Fibroblast of pulmonary artery (primary cell): ENCODE measurements at places on chromosomes 5 and 9.

GRCh38 chr5:37375091-37375490 is 4.0 kb upstream of the WDR70 start:
- DNase-seq, result no peak

DNA sequence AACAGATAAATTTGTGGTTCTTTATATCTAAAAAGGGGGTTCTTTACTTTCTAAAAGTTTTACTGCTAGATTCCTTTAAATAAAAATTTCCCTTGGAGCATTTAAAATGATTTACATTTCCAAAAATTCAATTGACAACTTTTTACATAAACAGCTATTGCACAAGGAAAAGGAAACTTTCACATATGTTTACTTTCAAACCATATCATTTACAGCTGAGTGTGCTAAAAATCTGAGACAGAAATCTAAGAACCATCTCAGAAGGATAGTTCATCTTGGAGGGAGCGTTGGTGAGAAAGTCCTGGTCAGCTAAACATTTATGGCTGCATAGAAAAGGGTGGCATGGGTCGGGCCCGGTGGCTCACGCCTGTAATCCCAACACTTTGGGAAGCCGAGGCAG is 235.4 kb downstream of the DTWD2 start:
- no peak for DNase-seq

DNA sequence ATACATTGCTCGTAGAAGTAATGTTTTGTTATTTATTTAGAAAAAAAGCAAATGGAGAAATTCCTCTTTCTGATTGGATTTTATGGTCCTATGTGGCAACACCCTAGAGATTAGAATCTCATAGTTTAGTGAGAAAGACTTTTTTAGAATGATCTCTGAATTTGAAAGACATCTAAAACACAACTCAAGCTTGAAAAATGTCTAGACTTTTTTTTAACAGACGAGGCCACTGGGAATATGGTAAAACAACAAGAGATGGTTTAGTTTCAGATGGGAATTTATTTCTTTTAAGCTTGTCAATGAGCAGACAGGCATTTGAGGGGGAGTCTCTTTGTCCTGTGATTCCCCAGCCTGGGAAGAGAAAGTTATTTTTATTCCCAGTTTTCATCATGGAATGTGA is 122.1 kb downstream of the NTRK2 start:
- DNase-seq, result no peak

DNA sequence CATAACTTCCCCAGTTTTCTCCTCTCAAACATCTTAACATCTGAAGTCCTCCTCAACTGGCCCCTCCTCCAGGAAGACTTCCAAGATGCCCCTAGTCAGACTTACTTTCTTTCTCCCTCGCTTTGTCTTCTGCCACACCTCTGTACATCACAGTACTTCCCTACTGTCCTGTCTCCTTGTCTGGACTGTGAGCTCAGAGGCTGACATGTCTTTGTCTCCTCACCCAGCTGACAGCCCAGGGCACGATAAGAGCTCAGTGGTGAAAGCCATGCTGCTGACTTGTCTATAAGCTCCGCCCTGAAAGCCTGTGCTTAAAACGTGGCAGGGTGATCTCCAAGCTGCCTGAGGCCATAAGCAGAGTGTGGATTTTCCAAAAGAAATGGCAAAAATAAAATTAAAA is 33.0 kb upstream of the SLC25A51 start:
- peak; percentile 75 for DNase-seq

GRCh38 chr5:147750065-147750464 is 32.5 kb downstream of the JAKMIP2 start:
- DNase-seq, result no peak

GRCh38 chr9:72564479-72565281 is 43.3 kb downstream of the TMC1 start:
- DNase-seq, result no peak

DNA sequence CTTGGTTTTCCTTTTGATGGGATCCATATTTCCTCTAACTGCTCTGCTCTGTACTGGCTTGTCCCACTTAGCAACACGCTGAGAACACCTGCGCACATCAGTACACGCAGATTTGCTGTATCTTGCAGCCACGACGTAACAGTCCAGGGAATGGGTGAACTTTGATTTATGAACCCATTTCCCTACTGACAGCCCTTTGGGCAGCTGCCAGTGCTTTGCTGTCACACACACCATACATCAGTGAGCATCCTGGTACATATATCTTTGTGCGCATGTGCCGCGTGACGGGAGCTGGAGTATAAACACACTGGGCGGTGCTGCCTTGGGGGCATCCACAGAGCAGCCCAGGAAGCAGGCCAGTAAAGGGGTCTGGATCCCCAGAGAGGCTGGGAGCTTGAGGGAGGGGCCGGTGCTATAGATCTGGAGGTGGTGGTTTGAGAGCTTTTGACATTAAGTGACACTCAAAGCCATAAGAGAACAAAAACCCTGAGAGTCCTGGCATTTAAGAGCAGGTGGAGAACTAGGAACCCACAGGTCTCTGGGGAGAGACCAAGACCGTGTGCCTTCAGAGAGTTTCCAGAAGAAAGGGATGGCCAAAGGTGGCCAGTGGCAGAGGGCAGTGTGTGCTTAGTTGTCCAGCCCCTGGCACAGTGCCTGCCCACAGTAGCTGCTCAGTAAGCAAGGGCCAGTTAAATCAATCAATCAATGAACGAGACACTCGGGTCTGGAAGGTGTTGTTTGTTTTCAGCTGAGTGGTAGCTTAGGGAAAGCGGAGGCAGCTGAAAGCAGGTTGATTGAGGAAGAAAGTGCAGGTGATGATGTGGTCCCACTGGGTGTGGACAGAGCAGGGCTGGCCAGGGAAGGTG is 53.7 kb downstream of the LMX1B start:
- DNase-seq, result no peak

DNA sequence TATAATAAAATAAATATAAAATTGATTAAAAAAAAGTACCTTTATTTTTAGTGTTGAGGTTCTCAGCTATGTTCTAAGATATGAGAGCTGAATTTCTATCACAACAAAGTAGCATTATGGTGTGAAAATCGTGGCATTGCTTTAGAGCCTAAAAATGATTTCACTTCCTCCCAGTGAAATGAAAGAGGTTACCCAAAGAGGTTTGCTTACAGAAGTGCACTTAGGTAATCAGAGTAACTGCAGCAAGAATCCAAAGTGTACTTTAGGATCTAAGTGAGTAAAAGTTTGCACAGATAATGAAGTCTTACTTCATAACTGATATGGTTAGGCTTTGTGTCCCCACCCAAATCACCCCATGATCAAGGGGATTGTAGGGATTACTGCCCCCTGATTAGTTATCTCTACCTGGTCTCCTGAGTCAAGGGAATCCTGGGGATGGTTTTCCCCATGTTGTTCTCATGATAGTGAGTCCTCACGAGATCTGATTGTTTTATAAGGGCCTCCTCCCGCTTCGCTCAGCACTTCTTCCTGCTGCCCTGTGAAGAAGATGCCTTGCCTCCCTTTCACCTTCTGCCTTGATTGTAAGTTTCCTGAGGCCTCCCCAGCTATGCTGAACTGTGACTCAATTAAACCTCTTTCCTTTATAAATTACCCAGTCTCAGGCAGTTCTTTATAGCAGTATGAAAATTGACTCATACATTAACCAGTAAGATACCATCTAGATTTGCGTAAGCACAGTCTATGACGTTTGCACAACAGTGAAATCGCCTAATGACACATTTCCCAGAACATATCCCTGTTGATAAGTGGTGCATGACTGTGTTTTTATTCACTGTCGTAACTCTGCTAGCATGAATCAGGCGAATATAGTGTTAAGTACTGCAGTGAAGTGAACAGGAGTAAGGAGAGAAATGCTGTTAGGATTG is 40.3 kb upstream of the LRRC70 start:
- peak; percentile 98 for DNase-seq

DNA sequence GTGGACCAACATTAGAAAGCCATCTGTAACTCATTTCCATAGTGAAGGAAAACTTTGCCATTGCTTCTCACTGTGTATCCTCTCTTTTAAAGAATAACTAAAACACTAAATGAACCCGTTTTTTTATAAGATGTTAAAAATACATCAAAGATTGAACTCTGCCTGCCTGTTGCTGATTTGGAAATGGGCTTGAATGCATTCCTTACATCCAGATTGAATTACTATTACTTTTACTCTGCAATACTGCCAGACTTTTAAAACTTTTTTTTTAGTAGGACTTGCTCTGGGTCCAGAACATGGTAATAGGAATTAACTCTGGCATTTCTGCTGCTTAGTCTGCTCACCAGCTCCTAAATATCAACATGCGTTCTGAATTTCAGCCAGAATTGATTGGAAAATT is 176.8 kb upstream of the PAPPA start:
- no peak for DNase-seq

GRCh38 chr5:170560938-170561337 is 57.1 kb downstream of the KCNIP1 start:
- DNase-seq, result no peak

GRCh38 chr9:133543772-133544467 is 9.4 kb downstream of the ADAMTSL2 start:
- DNase-seq, result no peak

DNA sequence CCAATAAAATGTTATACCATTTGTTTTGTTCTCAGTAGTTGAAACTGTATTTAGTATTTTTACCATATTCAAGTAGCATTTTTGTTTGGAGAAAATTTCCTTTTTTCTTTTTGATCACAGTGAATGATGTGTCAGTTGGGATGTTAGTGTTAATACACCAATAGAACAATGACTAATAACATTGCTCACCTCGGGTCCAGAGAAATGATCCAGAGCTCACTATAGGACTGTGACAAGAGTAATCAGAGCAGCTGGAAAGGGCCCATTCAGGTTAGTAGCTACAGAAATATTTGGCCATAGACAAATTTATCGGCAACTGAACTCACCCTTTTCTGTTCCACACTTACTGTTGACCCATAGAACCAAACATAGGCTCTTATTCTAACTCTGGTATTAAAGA is 989.2 kb downstream of the TLE4 start:
- no peak for DNase-seq

DNA sequence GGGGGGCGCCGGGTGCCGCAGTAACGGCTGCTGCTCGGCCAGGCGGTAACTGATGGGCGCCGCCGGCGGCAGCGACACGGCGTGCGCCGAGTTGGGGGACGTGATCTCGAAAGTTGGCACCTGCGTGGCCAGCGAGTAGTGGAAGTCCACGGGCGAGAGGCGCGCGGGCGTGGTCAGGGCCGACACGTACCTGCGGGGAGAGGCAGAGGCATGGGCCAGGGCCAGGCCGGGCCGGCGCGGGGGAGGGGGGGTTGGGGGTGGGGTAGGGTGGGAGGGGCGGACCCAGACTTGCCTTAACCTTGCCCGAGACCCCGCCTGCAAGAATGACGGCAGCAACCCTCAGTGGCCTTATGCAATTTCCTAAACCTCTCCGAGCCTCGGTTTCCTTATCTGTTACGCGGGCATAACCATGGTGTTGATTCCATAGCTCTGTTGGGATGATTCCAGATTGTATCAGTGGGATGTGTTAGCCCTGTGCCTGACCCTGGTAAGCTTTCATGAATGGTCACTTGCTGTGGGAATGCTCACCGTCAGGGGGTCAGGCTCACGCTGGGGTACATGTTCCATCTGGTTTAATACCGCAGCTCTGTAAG is 53.0 kb downstream of the PSD2 start:
- DNase-seq, result peak; percentile 3

GRCh38 chr5:98503616-98504015 is 269.8 kb upstream of the RGMB start:
- DNase-seq, result no peak

DNA sequence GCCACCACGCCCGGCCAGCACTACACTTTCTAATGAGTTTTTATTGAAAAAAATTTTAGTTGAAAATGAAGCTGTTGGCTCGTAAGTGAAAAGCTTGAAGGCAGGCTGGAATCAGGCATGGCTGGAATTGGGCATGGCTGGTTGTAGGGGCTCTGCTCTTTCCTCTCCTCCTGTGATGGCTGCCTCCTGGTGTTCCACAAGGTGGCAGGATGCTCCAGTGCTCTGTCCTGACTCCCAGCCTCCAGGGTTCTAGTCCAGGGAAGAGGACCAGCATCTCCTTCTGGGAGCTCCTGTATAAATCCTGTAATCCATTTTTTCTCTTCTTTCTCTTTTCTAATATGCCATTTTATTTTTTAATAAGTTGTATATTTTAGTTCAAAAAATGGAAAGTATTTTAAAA is 57.2 kb upstream of the DHFR start:
- peak; percentile 49 for DNase-seq

- DNase-seq, result no peak
These were observed 63.7 kb upstream of the PRR16 start for GRCh38 chr5:120400356-120400755.

DNA sequence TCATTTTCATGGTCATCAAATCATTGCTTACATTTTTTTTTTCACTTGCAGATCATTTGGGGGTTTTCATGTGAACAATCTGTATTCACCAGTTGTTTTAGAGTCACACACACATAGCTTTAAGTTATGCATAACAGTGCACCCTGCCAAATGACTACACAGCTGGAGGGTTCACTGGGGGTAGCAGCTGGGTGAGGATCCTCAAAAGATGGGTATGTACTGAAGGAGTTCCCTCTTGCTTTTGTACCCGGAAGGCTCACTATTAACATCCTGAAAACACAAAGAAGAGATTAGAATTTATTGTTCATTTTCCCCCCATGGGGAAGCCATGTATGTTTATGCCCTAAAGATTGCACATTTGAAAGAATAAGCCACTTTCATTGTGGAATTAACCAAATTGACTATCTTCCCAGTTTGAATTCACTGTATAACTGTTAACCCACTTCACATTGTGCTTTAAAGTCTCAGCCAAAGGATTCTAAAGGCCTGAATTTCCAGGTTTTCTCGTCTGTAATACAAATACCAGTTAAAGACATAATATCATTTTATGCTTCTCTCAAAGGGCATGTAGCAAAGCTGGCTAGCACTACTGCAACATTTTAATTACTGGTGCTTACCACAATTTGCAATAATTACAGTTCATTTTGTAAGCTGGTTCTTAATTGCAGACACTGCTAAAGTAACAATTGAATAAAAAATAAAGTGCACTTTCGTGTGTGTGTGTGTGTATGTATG is 466.4 kb upstream of the MEF2C start:
- DNase-seq, result no peak

DNA sequence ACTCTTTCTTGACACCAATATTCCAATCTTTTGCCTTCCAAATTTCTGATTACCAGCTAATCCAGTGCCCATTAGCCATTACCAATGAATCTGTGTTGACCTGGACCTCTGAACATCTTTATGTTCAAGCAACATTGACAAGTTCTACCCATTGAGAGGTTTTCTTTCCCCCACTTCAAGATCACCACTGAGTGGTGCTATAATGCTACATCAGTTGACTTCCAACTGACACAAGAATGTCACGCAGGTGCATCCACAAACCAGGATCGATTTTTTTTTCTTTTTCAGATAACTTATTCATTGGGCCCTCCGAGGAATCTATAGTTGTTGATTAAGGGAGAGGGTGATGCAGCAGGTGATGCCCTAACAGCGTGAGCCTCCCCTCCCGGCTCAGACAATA is 102.6 kb downstream of the SLC1A3 start:
- no peak for DNase-seq

DNA sequence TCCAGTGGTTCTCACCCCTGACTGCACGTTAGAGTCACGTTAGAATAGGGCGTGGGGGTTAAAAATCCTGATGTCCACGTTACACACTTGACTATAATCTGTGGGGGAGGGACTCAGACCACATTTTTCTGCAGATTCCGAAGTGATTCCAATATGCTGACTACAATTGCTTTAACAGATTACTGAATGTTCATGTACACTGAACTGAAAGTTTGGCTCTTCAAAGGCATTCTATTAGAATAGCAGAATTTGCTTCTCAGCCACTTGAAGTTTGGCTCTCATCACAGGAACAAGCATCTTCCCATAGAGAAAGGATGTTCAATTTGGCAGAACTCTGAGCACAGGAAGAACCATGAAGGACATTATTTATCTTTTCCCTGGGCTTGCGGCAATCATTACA is 84.5 kb downstream of the HAPLN1 start:
- DNase-seq, result peak; percentile 15

- no peak for DNase-seq
These were observed 30.3 kb upstream of the DENND4C start for GRCh38 chr9:19200229-19200628.
